ENCODE measurements at places on chromosomes 2 and 18.
A peak's percentile ranks its signal among the peaks of the same experiment; 100 is the strongest.

- no peak for DNase-seq
Measured at GRCh38 chr18:59047321-59048047, 92.2 kb upstream of the SEC11C start.

- DNase-seq, result no peak
Measured at GRCh38 chr18:66264130-66264529, 339.8 kb downstream of the CDH19 start.

DNA sequence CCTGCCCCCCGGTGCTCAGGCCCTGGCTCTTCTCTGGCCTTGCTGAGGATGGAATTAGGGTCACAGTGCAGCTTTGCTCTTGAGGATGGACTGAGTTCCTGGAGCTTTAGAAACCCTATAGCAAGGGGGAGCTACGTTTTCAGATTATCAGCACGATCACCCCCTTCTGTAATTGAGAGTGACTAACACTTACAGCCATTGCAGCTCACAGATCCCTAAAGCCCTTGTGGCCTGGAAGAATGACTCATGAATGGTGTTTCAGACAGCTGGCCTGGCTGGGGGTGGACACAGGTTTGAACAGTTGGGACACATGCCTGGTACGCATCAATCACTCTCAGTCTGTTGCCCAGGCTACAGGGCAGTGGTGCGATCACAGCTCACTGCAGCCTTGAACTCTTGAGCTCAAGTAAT lies 79.7 kb upstream of the IGFBP5 start:
- peak; percentile 99 for DNase-seq

DNA sequence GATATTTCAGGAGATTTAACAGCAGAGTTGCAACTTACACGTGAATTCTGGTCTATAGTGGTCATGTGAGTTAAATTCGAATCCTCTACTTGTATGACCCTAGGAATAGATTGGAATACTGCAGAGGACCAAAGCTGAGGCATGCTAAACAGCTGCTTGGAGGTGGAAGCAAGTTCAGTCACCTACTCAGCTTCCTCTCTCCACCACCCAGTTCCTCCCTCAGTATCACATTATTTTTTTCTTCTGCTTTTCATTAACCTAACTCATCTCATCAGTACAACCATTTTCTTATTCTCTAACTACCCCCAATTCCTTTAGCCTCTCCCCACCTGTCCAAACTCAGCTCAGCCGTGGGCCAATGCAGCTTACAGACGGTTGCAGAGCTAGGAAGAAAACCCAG lies 385.5 kb downstream of the SETBP1 start:
- no peak for DNase-seq

DNA sequence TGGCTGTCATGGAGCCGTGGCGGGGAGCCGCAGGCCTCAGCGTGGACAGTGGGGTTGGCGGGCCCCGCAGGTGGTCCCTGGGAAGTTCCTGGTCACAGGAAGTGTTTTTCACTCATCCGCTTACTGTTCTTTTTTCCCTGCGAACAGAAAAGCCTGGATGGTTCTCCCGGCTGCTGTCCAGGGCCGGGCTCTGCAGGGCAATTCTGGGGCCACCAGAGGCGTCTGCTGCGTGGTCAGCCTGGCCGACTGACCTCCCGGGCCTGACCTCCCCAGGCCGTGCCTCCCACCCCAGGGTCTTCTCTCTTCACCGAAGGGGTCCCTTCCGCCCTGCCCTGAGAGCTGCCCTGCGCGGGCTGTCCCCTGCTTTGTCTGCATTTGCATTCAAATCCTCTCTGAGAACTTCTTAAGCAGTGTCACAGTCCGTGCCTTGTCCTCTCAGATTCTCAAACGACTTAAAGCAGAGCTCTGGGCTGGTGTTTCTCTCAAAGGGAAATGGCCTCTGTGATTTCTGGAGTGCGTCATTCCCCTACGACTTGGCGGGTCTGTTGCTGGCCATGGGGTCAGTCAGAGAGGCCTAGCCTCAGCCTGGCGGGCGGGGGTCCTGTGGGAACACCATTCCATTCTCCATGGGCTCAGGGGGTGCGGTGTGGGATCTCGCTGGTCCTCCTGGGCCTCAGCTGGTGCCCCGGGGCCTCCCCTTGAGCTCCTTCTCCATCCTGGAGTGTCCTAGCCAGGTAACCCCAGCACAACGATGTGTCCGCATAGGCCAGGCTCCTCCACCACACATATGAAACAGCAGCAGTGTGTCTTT lies 38.3 kb downstream of the KLHL29 start:
- DNase-seq, result no peak

All from astrocyte (in vitro differentiated cells and primary cell).